NCI-H1694 treated with DMSO at 0.1 percent for 48 hours (cell line): ENCODE measurements at places on chromosomes 11 and 22.
A peak's percentile ranks its signal among the peaks of the same experiment; 100 is the strongest.

DNA sequence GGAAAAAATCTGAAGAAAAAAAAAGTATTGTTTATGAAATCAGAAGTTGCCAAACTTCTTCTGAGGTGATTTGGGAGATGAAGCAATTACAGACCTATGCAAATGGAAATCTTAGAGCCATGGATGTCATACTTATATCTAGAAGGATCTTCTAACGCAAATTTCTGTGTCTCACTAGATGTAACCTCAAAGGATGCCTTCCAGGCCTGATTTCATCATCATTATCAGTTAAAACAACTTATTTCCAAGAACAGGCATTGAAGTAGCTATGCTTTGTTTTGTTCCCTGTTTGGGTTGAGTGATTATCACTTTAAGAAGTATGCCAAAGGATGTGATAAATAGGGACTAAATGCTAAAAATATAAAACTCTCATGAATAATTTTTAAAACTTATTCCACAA lies 43.9 kb upstream of the ANGPTL5 start:
- no peak for DNase-seq

GRCh38 chr11:86177302-86177701 lies 67.3 kb upstream of the EED start:
- no peak for DNase-seq

DNA sequence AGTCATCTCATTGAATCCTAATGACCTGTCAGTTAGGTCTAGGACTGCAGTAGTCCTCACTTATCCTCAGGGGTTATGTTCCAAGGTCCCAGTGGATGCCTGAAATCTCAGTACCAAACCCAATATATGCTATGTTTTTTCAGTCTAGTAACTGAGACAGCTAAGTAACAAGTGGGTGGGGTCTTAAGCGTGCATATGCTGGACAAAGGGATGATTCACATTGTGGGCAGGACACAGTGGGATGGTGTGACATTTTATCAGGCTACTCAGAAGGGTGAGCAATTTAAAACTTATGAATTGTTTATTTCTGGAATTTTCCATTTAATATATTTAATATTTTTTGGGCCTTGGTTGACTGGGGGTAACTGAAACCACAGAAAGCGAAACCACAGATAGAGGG lies 29.0 kb downstream of the DDX10 start:
- no peak for DNase-seq

DNA sequence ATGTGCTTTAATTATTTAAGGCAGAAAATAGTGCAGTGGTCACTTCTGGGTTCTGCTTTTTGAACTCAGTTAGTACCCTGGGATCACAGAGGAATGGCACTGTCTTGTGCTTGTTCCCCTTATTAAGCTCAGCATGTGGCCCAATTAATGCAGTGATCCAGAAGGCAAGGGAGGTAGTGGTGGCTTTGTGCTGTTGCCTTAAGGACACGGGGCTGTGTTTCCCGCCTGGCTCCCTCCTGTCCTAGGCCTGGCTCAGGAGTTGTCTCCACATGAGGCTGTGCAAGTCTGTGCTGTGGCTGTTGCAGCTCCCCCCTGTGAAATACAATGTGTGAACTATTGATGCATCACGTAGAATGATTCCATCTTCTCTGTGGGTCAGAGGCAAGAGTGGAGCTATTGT lies 49.2 kb upstream of the CABP7 start:
- DNase-seq, result peak; percentile 5

- DNase-seq, result no peak
These were observed 52.7 kb upstream of the HTATIP2 start for GRCh38 chr11:20310596-20311394.

- DNase-seq, result no peak
These were observed 28.3 kb upstream of the USP47 start for GRCh38 chr11:11813288-11813962.

GRCh38 chr22:42022162-42022847 lies 23.7 kb downstream of the WBP2NL start:
- DNase-seq, result no peak

GRCh38 chr11:121508449-121508848 lies 55.7 kb upstream of the SORL1-AS1 start:
- DNase-seq, result no peak

GRCh38 chr11:60948250-60948649 lies 3.7 kb downstream of the SLC15A3 start:
- DNase-seq, result peak; percentile 88

- no peak for DNase-seq
These were observed 4.2 kb downstream of the OR56B4 start for GRCh38 chr11:6111673-6112072.

DNA sequence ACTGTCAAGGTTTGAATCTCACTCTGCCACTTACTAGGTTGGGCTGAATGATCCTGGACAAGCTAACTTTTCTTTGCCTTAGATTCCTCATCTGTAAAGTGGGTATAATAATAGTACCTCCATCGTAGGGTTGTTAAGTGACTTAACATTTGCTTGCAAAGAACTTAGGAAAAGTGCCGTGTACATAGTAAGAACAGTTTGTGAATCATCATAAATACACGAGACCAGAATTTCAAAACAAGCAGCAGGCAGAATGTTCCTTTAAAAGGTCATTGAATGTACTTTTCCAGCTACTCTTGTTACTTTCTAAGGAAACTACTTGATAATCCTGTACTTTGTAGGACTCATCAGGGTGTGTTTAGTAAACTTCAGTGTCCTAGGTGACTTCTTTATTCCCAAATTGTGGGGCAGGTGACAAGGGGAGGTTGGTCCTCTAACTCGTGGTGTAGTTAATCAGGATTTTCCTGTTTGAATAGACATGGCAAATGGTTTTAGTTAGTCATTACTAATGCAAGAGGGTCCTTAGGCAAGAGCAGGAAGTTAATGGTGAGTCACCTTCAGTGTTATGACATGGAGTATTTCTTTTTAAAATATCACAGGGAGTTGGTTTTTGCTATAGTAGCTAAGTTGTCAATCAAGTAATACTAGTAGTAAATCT lies 67.9 kb downstream of the YAP1 start:
- DNase-seq, result no peak

- DNase-seq, result no peak
These were observed 29.8 kb upstream of the CRTAM start for GRCh38 chr11:122808478-122808869.

- no peak for DNase-seq
These were observed 44.4 kb upstream of the FAT3 start for GRCh38 chr11:92180226-92180625.

DNA sequence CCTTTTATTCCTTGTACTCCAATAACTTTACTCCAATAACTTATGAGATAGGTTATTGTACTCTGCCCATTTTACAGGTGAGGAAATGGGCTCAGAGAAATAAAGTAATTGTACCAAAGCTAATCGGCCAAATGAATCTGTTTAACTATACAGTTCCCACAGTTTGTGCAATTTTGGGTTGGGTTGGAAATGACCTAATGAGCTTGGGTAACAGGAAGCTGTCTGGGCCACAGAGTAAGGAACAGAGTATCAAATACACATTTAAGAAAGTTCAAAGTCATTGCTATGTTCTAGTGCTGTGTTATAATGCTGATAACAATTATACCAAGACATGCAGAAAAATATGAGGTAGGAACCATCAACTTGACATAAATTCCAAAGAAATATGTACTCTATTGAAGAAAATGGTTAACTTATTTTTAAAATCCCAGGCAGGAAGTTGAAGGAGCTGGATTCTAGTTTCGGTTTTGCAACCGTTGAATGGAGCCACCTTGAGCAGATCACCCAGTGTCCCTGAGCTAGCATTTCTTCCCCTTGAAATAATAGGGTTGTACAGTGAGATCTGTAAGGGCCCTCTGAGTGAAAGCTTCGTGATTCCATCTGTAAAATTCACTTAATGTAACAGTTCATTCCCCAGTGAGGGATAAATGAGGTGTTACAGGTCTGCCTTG lies 360.9 kb upstream of the NARS2 start:
- no peak for DNase-seq

GRCh38 chr11:1382831-1383607 lies 6.7 kb upstream of the BRSK2 start:
- no peak for DNase-seq

- no peak for DNase-seq
These were observed 124.1 kb upstream of the BID start for GRCh38 chr22:17898375-17898774.

- no peak for DNase-seq
These were observed 321.6 kb upstream of the TENM4 start for GRCh38 chr11:79762279-79762921.

- no peak for DNase-seq
These were observed 102.3 kb upstream of the PITPNB start for GRCh38 chr22:28021116-28021997.

DNA sequence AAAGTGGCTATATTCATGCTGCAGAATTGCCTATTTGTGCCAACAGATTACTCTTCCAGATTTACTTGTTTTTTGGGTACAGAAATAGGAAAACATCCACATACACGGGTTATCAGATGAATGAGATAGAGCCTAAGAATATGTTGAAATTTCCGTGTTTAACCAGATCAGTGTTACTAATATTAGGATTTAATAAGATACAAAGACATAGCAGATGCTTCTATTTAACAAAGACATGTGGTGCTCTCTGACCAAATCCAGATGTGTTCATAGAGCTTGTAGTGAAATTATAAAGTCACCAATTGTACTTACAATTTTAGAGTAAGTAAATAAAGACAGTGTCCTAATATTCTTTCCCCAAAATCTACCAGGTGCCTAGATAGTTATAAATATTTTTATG lies 208.0 kb downstream of the CASP12 start:
- no peak for DNase-seq

DNA sequence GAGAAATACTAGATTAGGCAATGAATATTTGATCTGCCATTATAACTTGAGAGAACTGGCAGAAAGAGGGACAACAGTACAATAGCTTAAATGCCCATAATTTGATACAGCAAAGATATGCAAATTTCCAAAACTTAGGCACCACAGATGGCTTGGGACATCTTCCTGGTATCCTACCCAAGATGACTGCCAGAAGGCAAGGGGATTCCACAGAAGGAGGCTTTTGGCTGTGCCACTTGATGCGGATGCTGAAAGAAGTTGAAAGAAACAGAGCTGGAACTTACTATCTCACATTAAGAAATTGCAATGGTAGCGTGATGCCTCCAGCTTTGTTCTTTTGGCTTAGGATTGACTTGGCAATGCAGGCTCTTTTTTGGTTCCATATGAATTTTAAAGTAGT lies 216.7 kb downstream of the TTC28 start:
- DNase-seq, result no peak

- peak; percentile 74 for DNase-seq
These were observed 25.2 kb downstream of the FLRT1 start for GRCh38 chr11:64060861-64061444.

- no peak for DNase-seq
These were observed 23.2 kb downstream of the RTN4R start for GRCh38 chr22:20244691-20245576.

DNA sequence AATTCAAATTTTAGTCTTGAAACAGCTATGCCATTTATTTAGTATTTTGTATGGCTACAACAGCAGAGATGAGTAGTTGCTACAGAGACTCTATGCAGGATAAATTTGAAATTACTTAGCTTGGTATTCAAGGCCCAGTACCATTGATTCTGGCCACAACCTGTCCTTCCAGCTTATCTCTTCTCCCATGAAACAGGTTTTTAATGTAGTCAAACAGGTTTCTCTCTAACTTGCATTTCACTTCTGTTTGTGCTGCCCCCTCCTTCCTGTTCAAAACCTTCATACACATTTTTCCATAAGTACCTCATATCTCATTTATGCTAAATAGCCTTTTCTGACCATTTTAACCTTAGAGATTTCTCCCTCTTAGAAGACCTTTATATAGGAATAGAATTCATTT lies 3.3 kb downstream of the USP47 start:
- DNase-seq, result no peak

DNA sequence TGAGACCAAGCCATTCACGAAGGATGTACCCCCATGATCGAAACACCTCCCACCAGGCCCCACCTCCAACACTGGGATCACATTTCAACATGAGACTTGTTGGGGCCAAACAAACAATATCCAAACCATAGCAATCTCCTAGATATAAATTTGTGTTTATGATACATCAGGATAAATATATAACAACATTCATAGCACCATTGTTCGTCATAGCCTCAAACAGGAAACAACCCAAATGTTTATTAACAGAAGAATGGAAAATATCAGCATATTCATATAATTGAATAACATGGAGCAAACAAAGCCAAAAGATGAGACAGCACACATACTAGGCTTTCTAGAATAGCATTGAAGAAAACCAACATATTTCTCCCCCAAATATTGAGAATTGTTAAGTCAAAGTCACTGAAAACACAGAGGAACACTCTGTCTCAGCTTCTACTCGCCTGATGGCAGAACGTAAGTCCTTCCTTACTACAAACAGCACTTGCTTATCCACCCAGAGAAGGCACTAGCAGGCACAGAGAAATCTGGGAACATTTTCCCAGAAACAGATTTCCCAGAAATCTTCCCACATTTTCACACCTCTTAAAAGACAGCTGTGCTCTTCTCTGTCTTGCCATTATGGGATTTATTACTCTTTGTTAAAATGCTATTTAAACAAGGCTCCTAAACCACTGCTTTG lies 8.1 kb upstream of the GDPD4 start:
- DNase-seq, result no peak

DNA sequence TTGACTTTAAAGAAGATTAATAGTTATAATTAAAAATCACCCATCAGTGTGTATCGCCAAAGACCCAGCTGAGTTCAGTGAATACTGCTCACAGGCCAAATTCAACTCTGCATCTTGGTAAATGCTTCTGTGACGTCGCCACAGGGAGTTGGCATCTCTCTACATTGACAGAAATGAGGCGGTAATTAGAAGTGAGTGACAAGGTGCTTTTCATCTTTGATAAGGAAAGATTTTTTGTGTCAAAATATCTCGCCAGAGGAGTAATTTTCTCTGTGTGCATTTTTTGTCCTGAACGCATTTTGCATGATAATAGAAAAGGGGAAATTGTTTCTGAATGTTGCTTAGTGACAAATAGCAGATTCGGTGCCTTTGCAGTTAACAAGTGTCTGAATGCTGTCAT lies 345.8 kb downstream of the CNTN5 start:
- DNase-seq, result no peak

- no peak for DNase-seq
These were observed 2.4 kb upstream of the LGALS12 start for GRCh38 chr11:63503492-63503891.

- DNase-seq, result no peak
These were observed 34.2 kb upstream of the VPREB1 start for GRCh38 chr22:22210375-22210774.

- DNase-seq, result no peak
These were observed 30.7 kb downstream of the TOM1 start for GRCh38 chr22:35330258-35330861.

GRCh38 chr11:110075847-110076208 lies 17.4 kb upstream of the ZC3H12C start:
- DNase-seq, result no peak

GRCh38 chr11:110327508-110327907 lies 31.1 kb upstream of the RDX start:
- DNase-seq, result no peak

DNA sequence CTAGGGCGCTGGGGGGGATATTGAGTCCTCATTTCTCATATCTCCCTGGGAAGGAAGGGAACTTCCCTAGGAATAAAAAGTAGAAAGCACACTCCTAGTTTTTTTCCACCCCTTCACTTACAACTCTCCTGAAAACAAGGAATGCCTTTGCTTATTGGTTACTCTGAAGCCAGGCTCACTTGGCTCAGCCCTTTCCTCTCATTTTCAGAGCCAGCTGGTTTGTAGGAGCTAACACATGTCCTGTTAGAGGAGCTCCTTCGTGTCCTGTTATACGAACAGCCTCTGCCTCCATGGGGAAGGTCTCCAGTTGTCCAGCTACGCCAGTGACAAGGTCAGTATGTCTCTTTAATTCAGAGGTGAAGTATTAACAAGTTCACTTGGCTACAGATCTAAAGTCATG lies 17.6 kb downstream of the ALKBH8 start:
- DNase-seq, result no peak

GRCh38 chr11:103696123-103696522 lies 340.3 kb upstream of the DDI1 start:
- no peak for DNase-seq
